Sigmoid colon (tissue), 7 donors: ENCODE measurements at places on chromosomes 3 and 15.

DNA sequence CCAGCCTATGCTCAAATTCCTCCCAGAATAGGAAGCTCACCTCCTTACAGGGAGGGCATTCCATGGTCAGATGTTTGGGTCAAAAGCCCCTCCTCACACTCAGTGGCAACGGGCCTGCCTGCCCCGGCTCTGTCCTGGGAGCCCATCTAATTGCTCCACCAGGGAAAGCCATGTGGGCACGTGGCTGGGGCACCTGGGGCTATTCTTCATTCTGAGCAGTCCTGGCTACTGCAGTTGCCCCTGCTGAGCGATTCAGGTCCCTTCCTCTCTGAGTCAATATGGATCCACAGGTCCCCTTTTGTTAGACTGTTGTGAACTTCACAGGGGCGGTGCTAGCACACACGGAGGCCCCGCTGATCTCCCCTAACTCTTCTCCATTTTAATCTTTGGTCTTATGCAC, 39.4 kb downstream of the TPRA1 start:
- DNase-seq = no peak

DNA sequence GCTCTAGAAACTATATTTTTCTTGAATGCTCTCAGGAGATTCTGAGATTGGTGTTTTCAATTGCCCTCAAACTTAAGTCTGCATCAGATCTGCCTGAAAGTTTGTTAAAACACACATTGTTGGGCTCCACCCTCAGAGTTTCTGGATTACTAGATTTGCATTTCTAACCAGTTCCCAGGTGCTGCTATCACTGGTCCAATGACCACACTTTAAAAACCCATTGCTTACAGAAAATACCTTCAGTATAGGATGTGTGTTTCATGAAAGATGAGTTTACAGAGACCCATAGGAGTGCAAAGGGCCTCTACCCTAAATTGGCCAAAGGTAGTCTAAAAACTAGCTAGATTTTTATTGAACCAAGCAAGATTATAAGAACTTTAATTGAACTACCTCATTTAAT, 17.8 kb downstream of the GRM7 start:
- no peak for DNase-seq

- no peak for DNase-seq
These were observed 72.8 kb downstream of the FNDC3B start for GRCh38 chr3:172112078-172112733.

- DNase-seq = no peak
These were observed 175.8 kb downstream of the FOXB1 start for GRCh38 chr15:60179786-60180391.

DNA sequence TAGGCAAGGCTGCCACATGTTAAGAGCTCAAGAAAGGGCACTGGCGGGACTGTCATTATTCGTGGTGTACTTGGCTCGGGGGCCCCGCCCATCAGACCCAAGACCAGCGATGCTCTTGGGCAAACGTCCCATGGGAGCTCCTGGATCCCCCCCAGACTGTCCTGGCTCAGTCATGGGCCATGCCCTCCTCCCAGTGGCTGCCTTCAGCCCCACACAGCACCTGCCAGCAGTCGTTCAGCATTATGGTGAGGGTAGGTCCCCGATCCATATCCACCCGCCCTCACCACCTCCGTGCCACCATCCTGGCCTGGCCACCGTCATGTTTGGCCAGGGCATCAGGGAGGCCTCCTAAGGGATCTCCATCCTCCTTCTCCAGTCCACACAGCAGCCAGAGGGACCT, 51.4 kb upstream of the IQSEC1 start:
- peak; percentile 19 for DNase-seq

DNA sequence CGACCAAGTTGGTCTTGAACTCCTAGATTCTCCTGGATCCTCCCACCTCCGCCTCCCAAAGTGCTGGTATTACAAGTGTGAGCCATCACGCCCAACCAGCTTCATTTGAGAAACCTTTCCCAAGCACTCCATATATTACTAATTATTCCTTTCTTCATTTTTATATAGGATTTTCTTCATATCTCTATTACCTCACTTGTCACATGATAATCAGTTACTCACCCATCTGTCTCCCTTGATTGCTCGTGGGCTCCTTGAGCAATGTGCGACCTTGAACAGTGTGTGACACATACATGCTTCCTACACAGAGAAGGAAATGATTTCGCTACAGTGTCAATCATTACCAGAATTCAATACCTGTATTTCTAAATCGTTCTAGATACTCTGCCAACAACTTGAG, 110.7 kb upstream of the C2CD4B start:
- no peak for DNase-seq

DNA sequence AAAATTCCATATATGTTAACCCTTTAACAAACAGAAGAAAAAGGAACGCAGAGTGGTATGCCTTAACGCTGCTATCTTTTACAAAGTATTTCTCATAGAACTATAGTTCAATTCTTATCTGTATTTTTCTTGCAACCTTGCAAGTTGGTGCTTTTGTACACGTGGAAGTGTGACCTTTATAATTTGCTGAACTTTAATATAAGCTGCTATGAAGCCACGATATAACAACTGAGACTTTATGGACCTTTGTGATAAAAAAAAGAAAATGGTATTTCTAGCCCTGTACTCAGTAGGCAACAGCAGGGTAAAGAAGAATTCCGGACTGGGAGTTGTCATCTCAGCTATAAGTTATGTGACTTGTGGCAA, 6.3 kb upstream of the TFG start:
- DNase-seq = no peak

- DNase-seq = no peak
These were observed 112.7 kb upstream of the SLC4A7 start for GRCh38 chr3:27596921-27597320.

GRCh38 chr15:52463638-52464037, 65.0 kb downstream of the MYO5A start:
- DNase-seq = no peak

GRCh38 chr3:144085964-144086363, 114.3 kb downstream of the DIPK2A start:
- no peak for DNase-seq

DNA sequence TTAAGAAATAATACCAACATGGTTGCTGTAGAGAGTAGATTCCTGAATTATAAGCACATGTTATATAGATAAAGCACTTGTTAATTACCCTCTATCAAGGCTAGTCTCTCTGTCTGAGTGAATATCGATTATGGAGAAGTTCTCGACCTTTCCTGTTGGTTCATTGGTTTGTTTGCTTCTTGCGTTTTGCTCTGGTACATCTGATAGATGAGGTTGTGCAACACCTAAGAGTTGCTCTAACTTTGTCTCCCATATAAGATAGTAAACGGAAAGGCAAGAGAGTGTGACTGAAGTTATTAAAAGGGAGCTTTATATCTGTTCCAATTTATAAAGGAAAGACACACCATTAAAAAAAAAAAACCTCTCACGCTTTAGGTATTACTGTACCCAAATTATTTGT, 69.0 kb downstream of the PYDC2 start:
- no peak for DNase-seq

DNA sequence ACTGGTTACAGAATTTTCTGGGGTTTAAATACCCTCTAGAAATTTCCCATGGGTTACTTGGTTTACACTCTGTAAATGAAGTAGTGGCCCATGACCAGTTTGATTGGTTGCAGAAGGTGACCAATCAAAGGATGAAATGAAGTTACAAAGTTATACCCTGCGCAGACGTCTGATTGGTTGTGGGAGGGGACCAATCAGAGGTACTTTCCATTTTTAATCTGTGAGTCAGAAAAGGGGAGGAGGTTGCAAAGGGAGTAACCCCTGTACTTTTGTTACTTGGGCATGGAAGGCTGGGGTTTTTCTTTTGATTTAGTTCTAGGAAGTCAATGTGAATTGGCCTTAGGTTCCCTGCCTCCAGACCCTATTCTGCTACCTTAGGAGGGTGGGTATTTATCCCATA, 18.7 kb upstream of the APH1B start:
- no peak for DNase-seq

GRCh38 chr3:148004331-148004730, 595.2 kb downstream of the ZIC1 start:
- DNase-seq = no peak

- DNase-seq = no peak
These were observed 278.4 kb upstream of the ZPLD1 start for GRCh38 chr3:102156426-102156825.

DNA sequence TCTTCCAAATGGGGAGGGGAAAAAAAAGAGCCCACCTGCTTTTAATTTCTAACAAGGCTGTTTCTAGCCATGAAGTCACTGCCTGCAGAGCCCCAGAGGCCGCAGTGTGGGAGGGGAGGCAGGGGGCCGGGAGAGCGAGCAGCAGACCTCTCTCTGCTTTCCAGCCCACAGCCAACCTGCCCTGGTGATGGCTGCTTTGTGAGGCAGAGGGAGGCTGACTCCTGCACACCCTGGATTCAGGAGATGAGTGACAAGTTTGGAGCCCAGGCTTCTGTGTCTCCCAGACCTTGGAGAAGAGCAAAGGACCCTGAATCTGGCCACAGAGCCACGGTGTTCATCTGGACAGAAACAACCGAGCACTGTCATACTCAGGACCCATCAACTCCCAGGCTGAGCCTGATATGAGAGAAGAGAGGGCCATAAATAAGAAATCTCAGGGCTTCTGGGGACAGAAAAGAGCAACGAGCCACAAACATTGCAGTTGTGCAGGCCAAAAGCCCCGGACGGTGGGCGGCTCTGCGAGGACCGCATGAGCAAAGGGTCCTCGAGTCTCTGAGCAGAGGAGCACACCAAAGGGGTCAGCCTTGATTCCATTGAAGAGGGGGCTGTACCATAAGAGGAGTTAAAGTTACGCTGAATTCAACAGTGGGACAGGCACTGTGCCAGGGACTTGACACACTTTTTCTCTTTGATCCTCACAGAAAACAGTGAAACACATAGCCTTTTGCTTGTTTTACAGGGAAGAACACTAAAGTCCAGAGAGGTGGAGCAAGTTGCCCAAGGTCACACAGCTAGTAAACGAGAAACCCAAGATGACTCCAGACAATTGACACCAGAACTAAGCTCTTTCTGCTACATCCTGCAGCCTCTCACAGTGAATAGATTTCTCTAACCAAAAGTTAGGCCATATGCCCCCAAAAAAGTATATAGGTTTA, 97.2 kb downstream of the SEMA5B start:
- DNase-seq = peak; percentile 44

GRCh38 chr3:64905906-64906410, 218.2 kb upstream of the ADAMTS9 start:
- no peak for DNase-seq

- DNase-seq = no peak
These were observed 3.3 kb upstream of the CEP97 start for GRCh38 chr3:101720851-101721840.

DNA sequence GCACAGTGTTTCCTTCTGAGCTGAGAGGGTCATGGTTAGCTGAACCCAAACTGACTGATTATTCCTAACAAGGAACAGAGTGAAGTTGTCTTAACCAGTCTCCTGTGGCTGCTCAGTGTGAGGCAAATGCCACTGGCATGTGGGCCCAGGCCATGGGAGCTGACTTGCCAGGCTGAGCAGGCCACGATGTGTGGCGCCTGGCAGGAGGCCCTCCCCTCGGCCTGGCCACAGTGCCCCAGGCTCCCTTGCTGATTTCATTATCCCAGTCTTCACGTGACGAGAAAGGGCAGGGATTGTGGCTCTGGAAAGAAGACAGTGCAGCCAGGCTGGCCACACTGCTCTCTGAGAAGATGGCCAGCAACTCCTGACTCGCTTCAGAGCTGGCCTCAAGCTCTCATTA, 58.8 kb downstream of the SLCO2A1 start:
- DNase-seq = peak; percentile 38

- DNase-seq = no peak
These were observed 31.2 kb upstream of the SRP14 start for GRCh38 chr15:40070166-40070557.

DNA sequence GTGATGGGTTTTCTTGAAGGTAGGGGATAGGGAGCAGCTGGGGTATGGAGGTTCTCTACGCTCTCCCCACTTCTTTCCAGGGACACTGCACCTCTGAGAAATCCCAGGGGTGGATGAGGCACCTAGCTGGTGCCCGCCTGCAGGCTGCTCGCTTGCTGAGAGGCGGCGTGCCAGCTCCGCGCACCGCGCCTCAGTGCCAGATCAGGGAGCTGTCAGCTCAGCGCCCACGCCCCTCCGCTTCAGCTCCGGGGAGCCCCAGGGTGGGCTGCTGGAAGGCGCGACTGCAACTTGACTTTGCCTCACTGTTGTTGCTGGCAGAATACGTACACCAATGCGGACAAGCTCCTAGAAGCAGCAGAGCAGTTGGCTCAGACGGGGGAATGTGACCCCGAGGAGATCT, 345.7 kb upstream of the UMPS start:
- no peak for DNase-seq

DNA sequence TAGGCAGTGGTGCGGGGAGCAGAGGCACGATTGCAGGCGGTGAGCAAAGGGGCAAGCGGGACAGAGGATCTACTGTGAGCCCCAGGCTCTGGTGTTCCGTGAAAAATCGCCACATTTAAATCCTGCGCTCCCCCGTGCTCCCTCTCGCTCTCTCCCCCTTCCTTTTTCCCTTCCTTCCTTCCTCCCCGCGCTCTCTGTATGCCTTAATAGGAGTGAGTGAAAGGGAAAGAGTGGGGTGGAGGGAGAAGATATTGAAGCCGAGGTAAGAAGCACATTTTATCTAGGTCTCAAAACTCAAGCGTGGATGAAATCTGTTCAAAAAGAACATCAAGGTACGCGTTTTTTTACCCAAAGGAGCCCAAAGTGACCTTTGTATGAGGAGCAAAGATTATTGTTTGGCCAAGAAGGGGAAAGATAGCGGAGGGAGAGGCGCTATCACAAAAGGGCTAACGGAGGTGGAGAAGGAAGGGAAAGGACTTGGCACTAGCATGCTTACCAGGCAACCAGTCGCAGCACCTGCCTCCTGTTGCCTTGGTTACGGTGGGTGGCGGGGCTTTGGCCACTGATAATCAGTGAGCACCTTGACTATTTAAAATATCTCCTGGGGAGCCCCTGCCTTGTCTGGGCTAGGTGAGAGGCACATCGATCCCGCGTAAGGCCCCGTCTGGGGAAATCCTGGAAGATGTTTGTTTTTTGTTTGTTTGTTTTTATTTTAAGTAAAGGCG, 14.9 kb upstream of the AEN start:
- DNase-seq = no peak

DNA sequence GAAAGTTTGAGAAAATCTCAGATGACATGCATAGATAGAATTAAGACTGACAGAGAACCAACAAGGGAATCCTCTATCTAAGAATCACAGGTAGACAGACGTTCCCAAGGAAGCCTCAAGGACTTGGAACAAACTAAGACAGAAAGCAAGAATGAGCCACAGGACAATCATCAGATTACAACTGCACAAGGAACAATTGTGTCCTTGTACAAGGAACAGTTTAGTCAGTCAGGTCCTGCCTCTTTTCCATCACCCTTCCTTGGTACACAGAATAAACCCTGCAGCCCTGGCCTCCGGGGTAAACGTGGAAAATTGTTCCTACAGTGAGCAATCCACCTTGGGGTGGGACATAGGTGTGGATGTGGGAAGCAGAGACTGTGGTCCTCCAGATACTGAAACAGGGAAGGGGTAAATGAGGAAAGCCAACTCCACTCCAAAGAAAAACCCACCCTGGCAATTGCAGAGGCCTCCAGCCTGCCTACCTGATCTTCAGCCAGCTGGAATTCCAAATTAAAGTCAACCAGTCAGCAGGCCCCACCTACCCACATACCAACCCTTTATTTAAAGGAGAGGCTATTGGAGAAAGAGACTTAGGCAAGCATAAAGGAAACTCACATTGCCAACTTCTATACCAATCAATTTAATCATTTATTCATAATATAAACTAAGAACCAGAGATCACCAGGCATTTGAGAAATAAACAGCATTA, 73.4 kb downstream of the ULK4 start:
- no peak for DNase-seq

GRCh38 chr3:119352863-119353527, 58.8 kb downstream of the ARHGAP31 start:
- no peak for DNase-seq
